ENCODE measurements at places on chromosomes 2 and 18.

DNA sequence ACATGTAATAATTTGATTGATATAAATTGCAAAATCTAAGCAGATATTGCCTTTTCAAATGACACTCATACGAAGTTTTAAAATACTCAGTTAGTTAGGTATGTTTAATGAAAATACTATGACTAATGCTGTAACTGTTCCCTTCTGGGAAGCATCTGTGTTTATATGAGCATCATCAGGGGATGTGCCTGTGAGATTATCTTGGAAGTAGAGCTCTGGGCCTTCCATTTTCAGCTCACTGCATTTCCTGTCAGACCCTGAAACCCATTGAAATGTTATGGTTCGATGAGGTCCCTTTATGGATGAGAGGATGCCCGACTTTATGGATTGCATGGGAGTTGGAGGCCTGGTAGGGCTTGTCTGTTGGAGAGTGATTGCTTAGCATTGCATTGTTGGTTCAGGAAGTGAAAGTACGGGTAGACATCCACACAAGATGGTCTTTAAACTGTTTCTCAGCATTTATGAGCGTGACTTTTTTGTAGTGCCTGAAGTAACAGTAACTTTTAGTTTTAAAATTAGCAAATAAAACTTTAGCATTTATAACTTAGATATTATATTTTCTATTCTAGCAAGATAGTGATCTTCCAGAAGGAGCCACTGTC lies 28.7 kb downstream of the ELP2 start:
- no peak for DNase-seq

- no peak for DNase-seq
These were observed 316.0 kb downstream of the TXNL1 start for GRCh38 chr18:56322406-56322805.

DNA sequence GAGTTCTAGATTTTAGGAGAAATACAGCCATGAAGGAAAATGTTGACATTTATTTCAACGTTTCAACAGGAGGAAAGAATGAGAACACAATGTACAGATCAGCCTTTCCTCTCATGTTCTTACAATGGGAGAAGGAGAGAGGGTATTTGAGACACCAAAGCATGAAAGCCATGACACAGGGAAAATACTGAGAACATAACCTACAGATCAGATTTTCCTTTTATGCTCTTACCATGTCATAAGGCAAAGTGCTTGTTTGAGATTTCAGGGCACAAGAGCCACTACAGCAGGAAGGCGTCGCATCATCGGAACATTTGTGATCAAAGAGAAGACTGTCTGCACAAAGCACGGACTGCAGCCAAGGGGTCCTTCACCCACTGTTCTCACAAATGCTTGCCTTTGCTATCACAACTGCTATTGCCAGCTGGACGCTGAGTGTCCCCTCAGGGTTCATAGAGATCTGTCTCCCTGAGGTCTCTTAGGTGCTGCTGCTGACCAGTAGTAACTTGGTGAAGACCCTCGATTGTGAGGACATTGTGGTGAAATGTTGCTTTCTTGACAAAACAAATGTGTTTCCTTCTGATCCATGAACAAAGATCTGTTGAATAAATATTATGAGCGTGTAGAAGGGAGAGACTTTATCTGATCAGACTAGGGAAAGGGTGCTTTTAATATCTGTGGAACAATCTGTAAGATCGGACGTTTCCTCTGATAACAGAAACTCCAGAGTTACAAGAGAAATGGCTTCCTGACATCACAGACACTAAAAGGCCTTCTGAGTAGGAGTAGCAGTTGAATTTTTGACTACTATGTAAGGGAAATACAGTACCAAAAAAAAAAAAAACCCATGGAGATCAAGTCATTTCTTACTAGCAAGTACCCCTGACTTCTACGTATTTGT lies 6.4 kb upstream of the IL1RL1 start:
- DNase-seq = no peak

DNA sequence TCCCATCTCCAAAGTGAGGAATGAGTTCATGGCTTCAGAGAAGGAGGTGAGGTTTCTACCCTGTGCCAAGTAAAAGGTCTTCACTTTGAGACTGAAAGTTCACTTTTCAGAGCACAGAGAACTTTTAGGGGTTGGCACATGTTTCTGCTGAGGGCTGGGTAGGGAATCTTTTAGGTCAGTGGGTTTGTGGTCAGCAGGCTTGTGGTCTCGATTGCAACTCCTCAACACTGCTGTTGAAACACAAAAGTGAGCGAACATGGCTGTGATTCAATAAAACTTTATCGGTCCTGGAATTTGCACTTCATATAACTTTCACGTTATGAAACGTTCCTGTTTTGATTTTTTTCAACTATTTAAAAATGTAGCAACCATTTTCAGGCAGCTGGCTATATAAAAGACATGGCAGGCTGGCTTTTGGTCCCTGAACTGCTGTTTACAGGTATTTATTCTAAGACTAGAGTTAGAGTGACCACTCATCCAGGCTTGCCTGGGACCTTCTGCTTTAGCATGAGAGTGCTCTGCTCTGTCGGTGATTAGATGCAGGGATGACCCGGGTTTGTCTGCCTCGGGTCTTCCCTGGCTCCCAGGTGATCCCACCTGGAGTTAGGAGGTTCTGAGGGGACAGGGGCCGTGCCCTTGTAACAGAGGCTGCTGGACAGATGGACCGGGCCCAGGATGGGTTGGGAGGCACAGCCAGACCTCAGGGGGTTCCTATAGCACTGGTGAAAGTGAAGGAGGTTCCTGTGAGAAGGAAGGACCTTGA lies 62.7 kb upstream of the TAF1B start:
- no peak for DNase-seq

GRCh38 chr2:150872756-150873395 lies 385.4 kb upstream of the RND3 start:
- DNase-seq = no peak
